Transverse colon (tissue), 4 donors: ENCODE measurements at places on chromosomes 12 and 14. TPM values are rescaled to one million over a fixed set of nuclear protein-coding genes. Genes with fewer than 3 reads are reported as not detected.
A peak's percentile ranks its signal among the peaks of the same experiment; 100 is the strongest.

NUAK1 gene
- 0.75 TPM for total RNA-seq

PMCH gene
- total RNA-seq: not detected

- no peak overlapping the region for H3K27ac ChIP-seq
- no peak overlapping the region for H3K4me3 ChIP-seq
- no peak for DNase-seq
- no peaks in the 10 kb centered on the region for H3K27me3 ChIP-seq
- H3K4me1 ChIP-seq: peaks cover 10% of the 10 kb centered on the region
Observed at GRCh38 chr12:1646569-1647284, 17.7 kb downstream of the WNT5B start.

DNA sequence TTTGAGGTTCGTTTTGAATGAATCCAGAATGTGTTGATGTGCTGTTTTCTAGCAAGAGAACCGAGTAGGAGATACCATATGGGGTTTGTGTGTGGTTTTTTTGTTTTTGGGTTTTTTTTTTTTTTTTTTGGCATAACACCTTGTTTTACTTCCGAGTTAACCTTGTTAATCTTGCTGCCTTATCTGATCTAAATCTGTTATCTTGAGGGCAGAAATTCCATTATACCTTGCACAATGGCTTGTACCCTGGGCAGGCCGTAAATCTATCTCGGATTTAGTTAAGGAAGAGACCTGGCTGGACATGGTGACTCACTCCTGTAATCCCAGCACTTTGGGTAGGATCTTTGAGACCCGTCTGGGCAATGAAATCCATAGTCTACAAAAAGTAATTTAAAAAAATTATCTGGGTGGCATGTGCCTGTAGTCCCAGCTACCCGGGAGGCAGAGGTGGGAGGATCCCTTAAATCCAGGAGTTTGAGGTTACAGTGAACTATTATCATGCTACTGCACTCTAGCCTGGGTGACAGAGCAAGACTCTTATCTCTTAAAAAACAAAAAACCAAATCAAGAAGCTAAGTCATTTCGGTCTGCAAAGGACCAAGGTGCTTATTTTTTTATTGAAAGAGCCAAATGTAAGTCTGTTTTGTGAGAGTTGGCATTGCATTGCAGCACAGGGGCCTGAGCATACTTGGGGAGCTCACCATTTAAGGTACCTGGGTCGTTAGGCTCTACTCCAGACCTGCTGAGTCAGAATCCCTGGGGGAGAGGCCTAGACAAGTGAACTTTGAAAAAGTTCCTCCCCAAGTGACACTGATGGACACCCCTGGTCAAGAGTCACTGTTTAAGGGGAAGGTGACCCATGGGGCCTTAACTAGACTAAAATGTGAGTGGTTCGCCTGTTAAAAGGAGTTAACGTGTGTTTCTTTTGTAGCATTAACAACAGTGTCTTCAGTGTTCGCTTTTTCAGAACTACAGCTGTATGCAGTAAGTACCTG is 6.7 kb downstream of the DLST start:
- no peaks in the 10 kb centered on the region for H3K27me3 ChIP-seq
- H3K4me3 ChIP-seq: no peak overlapping the region
- no peak for DNase-seq
- H3K36me3 ChIP-seq: peaks cover 53% of the 10 kb centered on the region
- H3K4me1 ChIP-seq: peaks cover 16% of the 10 kb centered on the region
- peak overlapping the region; percentile 22 for H3K27ac ChIP-seq

OR6C65 gene
- not detected for total RNA-seq

- no peaks in the 10 kb centered on the region for H3K27me3 ChIP-seq
- no peak for DNase-seq
- no peak overlapping the region for H3K4me3 ChIP-seq
- no peaks in the 10 kb centered on the region for H3K36me3 ChIP-seq
- peaks cover 36% of the 10 kb centered on the region for H3K4me1 ChIP-seq
Observed at GRCh38 chr12:110530511-110530910, 28.4 kb downstream of the RAD9B start.

GRCh38 chr14:81682701-81683100 is 149.0 kb upstream of the SEL1L start:
- H3K4me3 ChIP-seq: no peak overlapping the region
- no peaks in the 10 kb centered on the region for H3K36me3 ChIP-seq
- H3K4me1 ChIP-seq: no peaks in the 10 kb centered on the region
- no peak for DNase-seq

CLMN gene
- total RNA-seq: 118 TPM

CCDC38 gene
- total RNA-seq: not detected

- H3K36me3 ChIP-seq: no peaks in the 10 kb centered on the region
- no peak overlapping the region for H3K27ac ChIP-seq
Observed at GRCh38 chr14:96400495-96400894, 8.6 kb downstream of the AK7 start.
